ENCODE measurements at places on chromosomes 16 and 17. TPM values are rescaled to one million over a fixed set of nuclear protein-coding genes. Genes with fewer than 3 reads are reported as not detected.

- no peak for DNase-seq
These were observed 25.6 kb downstream of the COX10 start for GRCh38 chr17:14094676-14095601.

- no peak for DNase-seq
These were observed 202.8 kb upstream of the CPHXL start for GRCh38 chr16:75929046-75929445.

GRCh38 chr16:60127196-60127595 is 1393.1 kb upstream of the GOT2 start:
- no peak for DNase-seq

CHST4 gene
- total RNA-seq: 4.2 TPM

DNA sequence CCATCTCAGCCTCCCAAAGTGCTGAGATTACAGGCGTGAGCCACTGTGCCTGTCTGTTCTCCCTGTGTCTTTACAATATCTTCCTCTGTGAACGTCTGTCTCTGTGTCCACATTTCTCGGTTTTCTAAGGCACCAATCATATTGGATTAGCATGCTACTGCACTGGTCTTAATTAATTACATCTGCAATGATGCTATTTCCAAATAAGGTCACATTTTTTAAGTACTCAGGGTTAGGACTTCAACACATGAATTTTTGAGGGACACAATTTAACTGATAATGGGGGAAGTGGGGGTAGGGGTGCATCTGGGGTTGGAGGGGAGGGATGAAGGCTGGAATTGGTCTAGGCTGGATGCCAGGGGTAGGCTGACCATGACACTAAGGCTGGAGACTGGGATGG is 102.6 kb downstream of the N4BP1 start:
- no peak for DNase-seq

DNA sequence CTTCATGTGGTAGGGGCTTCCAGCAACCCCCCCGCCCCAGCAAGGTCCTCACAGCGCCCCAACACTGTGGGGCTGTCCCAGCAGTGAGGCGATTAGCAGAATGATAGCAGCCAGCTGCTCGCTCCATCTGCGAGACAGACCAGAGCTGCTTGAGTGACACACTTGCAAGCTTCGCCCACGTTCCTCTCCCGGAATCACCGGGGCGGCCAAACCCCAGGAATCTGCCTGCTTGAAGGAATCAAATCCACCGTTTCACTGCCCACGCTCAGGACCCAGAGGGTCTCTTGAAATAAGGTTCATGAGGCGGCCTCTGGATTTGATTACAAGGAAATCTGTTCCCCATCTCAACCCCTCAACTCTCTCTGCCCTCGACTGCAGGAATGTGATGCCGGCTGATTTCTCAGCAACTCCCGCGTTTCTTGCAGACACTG is 356.0 kb downstream of the C16orf95 start:
- no peak for DNase-seq

DNA sequence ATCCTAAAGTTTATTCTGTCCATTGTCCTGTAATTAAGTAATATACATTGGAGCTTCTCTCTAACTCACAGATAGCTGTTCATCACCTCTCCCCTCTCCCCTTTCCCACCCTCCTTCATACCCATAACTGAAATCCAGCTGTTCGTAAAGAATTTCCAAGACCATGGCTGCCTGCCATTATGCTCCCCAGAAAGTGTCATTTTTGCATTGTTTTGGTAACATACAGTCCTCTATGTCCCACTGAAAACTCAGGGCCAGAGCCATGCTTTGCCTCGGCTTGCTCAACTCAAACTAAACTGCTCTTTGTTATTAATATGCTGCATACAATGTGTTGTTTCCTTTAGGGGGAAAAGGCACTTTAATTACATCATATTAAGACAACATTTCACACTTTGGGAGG is 132.0 kb downstream of the MRTFB start:
- DNase-seq: no peak

- DNase-seq: no peak
These were observed 6.1 kb downstream of the PRR29 start for GRCh38 chr17:64004218-64004770.

GRCh38 chr16:62661435-62661834 is 625.2 kb upstream of the CDH8 start:
- DNase-seq: no peak

DNA sequence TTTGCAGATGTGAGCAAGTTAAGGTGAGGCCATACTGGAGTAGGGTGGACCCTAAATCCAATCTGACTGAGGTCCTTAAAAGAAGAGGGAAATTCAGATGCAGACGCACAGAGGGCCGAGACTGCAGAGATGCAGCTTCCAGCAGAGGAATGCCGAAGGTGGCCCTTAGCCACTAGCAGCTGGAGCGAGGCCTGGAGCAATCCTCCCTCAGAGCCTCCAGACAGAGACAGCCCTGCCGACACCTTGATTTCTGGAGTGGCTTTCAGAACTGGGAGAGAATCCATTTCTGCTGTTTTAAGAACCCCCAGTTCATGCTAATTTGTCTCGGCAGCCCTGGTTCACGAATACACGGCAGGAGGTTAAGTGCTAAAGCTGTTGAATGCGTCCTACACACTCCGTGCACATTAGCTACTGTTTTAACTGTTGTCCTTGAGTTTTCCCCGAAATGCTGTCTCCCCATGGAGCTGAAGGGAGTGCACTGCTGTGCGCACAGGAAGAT is 135.5 kb downstream of the IRF8 start:
- DNase-seq: no peak

GRCh38 chr17:5715478-5715877 is 131.2 kb upstream of the NLRP1 start:
- no peak for DNase-seq

DNA sequence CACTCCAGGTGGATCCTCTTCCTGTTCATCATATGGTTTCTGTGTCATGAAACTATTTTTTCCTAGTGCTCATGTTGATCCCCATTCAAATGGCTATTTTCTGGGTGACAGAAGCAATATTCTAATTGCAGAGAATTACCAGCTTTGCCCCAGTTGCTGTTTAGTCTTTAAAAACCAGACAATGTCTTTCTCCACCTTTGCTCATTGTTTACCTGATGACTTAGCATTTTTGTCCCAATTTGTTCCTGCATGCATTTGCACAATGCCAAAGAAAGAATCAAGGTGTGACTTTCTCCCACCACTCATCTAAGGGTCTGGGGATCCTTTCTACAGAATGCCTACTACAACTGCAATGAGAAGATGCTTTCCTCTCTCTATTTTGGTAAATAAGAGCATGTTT is 439.9 kb upstream of the MAF start:
- no peak for DNase-seq

DNA sequence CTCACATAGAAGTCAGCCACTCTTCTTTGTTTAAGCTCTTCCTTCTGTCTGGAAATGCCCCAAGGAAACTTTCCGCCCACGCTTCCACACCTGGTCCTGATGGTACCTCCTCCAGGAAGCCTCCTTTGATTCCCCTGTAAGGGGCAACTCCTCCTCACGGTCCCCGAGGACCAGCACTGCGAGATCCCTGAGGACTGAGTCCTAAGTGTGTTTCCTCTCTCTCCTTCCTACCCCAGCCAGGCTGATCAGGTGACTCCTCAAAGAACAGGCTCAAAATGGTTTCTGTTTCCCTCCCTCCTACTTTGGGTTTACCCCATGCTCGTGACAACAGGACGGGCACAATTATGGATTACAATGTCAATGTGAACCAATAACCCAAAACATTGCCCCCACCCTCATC is 63.0 kb upstream of the MED9 start:
- no peak for DNase-seq

DNA sequence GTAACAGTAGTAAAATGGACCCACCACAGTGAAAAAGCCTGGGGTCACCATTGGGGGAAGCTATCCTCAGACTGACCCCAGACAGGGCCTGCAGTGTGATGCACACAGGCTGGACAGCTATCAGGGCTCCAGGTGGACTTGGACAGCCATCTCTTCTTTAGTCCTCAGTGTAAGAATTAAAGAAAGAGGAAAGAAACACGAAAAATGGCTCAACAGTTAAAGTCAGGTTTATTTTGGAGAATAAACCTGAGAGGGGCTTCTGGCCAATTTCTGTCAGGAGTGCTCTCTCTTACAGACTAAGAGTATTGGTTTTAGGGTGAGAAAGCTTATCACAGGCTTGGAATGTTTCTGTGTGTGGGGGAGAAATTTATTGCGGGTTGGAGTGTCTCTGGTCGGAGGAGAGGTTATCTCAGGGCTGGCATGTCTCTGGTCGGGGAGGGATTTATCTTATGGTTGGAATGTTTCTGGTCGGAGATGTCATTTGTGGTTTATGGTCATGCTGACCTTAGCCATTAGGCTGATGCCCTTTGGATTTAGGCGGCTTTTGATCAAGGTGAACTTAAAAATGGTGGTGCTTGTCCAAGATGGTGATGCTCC is 10.8 kb upstream of the B4GALNT2 start:
- no peak for DNase-seq
